Fibroblast of skin of left quadriceps (primary cell): ENCODE measurements at places on chromosomes 11 and 22.

DNA sequence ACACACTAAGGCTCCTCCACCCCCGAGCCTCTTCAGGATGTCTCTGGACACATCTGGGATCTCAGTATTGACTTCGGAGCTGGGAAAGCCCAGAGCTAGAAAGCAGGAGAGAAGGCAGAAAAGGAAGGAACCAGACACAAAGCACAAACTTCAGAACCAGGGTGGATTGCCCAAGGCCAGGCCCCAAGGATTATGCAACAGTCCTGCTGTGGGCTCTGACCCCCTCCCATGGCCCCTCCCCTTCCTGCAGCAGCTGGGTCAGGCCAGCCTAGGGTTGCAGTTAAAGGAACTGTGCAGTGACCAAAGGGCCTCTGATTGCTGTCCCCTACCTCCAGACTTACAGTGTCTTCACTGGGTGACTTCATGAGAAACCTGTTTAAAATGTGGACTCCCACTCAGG is 5.3 kb downstream of the KCNE3 start:
- DNase-seq = no peak

- DNase-seq = no peak
Observed at GRCh38 chr11:122082205-122082604, 33.8 kb downstream of the BLID start.

- DNase-seq = no peak
Observed at GRCh38 chr11:85346484-85346883, 280.7 kb downstream of the DLG2 start.

- no peak for DNase-seq
Observed at GRCh38 chr22:45881524-45881875, 95.5 kb downstream of the WNT7B start.

- no peak for DNase-seq
Observed at GRCh38 chr11:65895482-65895981, 4.7 kb downstream of the FOSL1 start.

DNA sequence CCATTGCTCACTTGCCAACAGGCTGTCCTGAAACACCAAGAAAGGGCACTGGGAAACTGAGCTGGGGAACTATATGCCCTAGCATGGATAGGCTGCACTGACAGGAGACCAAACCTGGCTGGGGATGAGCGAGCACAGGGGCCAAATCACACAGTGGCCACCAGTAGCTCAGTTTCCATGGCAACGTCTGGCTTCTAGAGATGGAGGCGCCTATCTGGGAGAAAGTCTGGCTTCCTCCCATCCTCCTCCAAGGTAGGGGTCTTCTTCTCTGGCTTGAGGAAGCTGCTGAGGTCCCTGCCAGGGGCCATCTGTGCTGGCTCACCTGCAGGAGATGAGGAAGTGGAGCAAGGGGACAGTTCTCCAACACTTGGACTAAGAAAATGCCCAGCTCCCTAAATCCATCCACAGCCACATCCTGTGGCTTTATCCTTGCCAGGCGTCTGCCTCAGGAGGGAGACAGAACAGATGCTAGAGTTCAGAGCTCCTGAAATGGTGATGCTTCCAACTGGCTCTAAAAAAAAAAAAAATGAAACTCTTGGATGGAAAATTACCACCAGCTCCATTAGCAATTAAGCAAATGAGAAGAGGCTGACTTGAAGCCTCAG is 48.3 kb downstream of the SYT13 start:
- DNase-seq = no peak

DNA sequence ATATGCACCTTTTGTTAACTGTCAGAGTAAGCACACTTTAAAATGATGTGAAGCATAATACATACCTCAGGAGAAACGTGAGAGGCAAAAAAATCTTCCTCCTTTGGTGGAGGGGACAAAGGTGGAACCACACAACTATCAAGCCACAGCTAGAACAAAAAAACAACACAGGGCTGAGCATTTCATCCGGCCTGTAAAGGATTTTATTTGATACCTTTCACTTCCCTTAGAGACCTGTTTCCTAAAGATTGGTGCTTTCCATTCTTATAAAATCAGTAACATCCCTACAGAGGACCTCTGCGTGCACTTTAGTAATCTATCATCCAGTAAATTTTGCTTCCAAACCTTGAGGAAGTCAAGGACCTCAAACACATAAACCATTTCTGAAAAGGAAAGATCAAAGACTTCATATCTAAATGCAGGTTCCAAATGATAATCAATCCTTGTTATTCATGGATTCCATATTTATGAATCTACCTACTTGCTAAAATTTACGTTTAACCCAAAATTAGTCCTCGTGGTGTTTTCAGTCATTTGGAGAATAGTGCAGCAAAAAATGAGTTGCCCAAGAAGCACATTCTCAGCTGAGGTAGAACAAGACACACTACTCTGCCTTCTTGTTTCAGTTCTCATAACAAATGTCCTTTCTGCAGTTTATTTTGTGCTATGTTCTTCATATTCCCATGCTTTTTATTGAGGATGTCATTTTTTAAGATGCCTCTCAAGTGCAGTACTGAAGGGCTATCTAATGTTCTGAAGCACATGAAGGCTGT is 22.7 kb downstream of the ARFGAP3 start:
- DNase-seq = no peak

GRCh38 chr22:39655831-39656230 is 85.3 kb downstream of the CACNA1I start:
- no peak for DNase-seq

GRCh38 chr11:79413268-79413667 is 27.6 kb downstream of the TENM4 start:
- DNase-seq = peak; percentile 96

- DNase-seq = no peak
Observed at GRCh38 chr11:123469089-123469488, 39.0 kb downstream of the GRAMD1B start.

- DNase-seq = no peak
Observed at GRCh38 chr22:48473202-48473601, 1354.5 kb downstream of the BRD1 start.

GRCh38 chr11:12075822-12076821 is 34.3 kb upstream of the MICAL2 start:
- peak; percentile 99 for DNase-seq

GRCh38 chr11:117868815-117869561 is 7.5 kb downstream of the FXYD6 start:
- no peak for DNase-seq

DNA sequence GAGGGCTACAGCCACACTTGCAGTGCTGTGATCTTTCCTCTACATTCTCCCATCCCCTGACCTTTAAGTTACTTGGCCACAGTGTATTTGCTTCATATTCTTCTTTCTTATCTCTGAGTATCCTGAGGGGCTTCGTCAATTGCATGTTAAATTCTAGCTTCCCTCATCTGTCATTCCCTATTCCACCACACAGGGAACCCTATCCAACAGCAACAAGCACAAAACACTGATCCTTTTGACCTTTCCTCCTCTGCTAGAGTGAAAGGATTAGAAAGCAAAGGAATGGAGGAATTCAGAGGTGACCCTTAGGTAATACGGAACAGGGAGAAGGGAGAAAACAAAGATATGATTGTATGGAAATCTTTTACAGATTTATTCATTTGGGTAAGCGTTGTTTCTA is 1061.7 kb upstream of the TENM4 start:
- no peak for DNase-seq

GRCh38 chr11:111797145-111797581 is 31.0 kb upstream of the PPP2R1B start:
- no peak for DNase-seq

- no peak for DNase-seq
Observed at GRCh38 chr22:30680991-30681770, 13.5 kb upstream of the OSBP2 start.

DNA sequence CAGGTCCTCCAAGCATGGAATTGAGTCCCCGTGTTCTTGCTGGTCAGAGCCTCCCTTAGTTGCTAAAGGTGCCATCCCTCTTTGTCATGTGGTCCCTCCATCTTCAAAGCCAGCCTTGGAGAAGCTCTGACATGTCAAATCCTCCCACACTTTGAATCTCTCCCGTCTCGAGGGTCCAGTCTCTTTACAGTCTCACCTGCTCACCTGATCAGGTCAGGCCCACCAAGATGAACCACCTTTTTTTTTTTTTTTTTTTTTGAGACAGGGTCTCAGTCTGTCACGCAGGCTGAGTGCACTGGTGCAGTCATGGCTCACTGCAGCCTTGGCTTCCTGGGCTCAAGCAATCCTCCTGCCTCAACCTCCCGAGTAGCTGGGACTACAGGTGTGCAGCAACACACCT is 100.3 kb upstream of the PRR5 start:
- DNase-seq = no peak
